Stimulated activated CD8-positive, alpha-beta memory T cell treated with anti-CD3 and anti-CD28 coated beads, Interleukin-15, amount 100 ng/mL, for 1 hour (primary cell): ENCODE measurements at places on chromosomes 5 and 9.

DNA sequence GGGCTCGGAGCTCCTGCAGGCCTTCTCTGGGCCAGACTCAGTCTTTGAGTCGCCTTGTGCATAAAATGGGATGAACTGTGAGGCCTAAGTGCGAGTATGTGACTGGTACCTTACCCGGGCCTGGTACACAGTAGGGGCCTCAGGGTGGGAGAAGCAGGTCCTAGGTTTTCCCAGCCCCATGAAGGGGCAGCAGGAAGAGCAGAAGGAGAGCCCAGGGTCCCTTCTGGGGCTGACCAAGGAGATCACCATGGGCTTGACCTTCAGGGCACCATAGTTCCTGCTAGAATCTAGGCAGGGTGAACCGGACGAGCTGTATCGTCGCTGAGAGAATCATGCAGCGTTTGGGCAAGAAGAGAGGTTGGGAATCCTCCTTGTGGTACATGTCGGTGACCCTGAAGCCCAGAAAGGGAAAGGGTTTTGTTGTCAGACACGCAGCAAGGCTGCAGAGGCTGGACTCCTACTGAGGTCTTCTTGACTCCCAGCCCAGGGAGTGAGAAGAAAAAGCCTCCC is 373 bp upstream of the PHYKPL start:
- no peak for DNase-seq

GRCh38 chr9:126058011-126058531 is 268.6 kb upstream of the MVB12B start:
- DNase-seq: no peak

DNA sequence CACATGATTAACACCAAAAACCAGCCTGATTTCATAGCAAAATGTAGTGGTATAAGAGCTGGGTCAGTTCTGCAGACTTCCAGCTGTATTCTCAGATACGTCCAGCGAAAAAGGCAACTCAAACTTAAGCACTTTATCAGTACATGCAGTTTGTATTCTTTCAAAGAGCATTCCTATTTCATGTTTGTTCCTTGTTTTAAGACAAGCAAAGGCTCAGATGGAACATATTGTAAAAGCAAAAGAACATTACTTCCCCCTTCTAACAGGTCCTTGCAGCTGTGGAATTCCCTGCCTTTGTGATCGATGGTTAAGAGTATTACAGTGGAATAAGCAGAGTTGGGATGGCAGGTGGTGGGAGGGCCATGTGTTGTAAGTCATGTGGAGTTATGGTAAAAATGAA is 86.3 kb upstream of the GRHPR start:
- no peak for DNase-seq

GRCh38 chr5:145847499-145848497 is 12.7 kb upstream of the PRELID2 start:
- no peak for DNase-seq

DNA sequence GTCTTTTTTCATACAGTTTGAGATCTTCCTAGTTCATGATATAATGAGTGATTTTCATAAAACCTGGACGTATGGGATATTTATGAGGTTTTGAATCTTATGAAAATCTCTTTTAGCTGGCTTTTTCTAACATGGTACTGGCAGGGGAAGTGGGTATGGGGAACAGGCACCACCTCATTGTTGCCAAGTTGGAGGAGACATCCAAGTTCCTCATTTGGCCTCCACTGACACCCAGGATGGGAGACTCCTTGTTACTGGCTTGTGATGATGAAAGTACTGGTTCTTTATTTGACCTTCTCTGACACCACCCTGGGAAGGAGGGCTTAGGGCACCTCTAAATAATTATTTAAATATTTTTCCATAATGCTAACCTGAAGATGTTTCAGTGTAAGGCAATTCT is 4.0 kb upstream of the TNPO1 start:
- no peak for DNase-seq

DNA sequence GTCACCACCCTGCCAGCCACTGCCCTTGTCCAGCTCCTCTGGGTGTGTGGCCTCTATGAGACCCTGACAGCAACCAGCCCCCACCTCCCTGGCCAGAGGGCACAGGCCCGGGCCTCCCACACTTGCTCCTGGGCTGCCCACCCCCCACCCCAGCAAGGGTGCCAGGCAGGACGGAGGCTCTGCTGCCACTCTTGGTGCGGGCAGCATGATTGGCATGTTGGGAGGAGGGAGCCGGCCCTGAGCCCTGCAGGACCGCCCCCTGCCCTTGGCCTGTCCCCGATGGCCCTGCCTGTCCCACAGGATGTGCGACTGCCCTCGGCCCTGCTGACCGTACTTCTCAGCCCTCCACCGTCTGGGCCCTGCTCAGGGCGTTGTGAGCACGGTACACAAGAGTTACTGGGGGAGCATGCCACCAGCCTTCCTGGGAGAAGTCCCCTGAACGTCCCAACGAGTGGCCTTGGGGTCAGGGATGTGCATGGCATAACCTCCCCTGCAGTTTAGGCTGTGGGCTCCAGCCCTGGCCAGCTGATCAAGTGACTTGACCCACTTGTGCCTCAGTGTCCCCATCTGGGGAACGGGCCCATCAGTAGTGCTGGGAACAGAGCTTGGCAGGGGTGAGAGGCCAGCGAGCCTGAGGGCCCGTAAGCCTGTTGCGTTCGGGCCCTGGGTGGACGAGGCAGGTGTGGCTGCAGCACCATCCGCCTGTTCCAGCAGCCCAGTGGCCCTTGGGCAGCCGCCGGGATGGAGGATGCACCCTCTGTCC is 16.0 kb downstream of the GPSM1 start:
- DNase-seq: no peak

DNA sequence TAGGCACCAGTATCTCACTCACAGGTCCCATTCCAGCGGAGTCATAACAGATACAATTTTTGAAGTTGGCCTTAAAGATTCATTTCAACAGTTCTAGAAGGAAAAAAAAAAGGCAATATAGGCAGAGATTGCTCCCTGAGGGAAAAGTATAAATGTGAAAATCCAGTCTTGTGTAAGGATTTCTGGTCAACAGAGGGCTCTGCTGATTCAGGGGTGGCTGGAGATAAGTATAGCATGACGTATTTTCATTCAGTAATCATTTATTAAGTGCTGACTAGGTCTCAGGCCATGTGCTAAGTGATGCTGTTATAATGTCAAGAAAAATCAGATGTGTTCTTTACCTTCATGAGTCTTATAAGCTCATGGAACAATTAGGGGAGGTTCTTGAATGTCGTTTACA is 377.3 kb upstream of the MEF2C start:
- no peak for DNase-seq

GRCh38 chr5:56598941-56599340 is 216.4 kb upstream of the MAP3K1 start:
- DNase-seq: no peak

DNA sequence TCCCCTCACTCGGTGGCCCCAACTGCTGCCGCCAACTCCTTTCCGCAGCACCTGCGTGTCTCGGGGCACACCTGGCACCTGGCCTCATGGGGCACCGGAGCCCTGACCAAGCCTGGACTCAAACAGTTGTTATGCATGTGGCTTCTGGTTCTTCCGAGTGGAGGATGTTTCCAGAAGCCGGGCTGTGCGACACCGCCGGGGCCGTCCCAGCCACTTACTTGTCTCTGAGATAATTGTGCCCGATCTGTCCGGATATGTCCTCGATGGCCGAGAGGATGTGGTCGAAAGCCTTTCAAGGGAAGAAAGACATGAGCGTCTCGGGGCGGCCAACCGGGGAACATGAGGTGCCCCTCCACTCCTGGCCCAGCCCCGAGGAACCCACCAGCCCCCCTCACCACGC is 38.4 kb downstream of the EXOC3 start:
- DNase-seq: no peak

GRCh38 chr9:94941211-94941875 is 214.8 kb downstream of the AOPEP start:
- DNase-seq: no peak

GRCh38 chr5:151492729-151493128 is 45.3 kb downstream of the SLC36A1 start:
- DNase-seq: no peak

GRCh38 chr5:168244838-168245559 is 46.4 kb upstream of the WWC1 start:
- DNase-seq: no peak
